Retinal pigment epithelial cell (primary cell): ENCODE measurements at places on chromosomes 6 and 20.
A peak's percentile ranks its signal among the peaks of the same experiment; 100 is the strongest.

DNA sequence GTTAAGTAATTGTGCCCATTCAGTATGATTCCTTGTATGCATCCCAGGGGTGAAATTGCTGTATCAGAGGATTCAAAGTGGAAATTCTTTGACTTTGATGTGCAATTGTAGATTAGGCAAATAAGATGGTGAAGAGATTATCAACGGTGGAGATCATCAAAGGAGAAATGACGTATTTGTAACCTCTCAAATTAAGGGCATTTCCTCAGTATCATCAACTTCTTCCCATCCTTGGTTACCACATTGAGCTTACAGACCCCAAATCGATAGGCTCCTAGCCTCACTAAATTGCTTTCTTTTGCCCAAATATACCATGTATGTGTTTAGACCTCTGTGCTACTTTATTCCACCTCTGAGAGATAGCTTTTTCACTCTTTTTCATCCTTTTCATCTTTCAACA is 213.1 kb upstream of the ZFP64 start:
- no peak for DNase-seq

- no peak for DNase-seq
Measured at GRCh38 chr6:50091641-50092040, 41.9 kb upstream of the DEFB112 start.

GRCh38 chr6:42066156-42066675 is 15.9 kb downstream of the TAF8 start:
- no peak for DNase-seq

DNA sequence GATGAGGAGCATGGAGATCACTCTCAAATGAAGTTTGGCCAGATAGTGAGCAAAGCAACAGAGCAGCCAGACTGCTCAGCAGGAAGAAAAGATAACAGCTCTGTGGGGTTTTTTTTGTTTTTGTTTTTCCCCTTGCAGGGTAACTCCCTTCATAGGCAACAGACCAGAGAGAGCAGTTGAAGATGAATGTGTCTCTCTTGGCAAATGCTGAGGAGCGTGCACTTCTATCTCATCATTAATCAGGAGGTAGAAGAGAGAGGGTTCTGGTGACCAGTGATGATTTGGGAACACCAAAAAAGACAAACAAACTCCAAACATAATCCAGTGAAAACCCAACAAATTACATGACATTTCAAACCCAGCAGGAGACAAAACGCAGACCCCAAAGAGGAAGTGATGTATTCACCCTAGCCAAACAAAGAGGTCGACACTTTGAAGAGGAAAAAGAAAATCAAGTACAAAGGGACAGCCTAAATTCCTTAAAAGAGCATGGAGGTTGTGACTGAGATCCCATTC is 66.2 kb upstream of the RREB1 start:
- DNase-seq = no peak

DNA sequence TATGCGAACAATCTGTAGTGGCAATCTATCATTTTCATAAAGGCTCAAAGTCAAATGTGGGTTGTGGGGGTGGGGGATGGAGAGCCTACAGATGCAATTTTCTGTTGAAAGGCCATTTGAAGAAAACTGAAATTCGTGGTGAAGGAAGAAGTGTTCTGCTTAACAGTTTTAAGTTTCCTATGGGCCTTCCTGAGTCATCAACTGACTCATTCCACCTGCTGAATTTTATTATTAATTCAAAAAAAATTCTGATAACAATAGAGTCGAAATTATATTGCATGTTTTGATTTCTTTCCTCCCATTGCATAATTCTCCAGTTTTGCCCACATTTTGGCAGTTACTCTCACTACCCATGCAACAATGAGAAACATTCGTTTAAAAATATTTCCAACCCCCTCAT is 622.3 kb upstream of the ARID1B start:
- DNase-seq = peak; percentile 2

- no peak for DNase-seq
Measured at GRCh38 chr6:33294086-33294823, 4.5 kb downstream of the RGL2 start.

DNA sequence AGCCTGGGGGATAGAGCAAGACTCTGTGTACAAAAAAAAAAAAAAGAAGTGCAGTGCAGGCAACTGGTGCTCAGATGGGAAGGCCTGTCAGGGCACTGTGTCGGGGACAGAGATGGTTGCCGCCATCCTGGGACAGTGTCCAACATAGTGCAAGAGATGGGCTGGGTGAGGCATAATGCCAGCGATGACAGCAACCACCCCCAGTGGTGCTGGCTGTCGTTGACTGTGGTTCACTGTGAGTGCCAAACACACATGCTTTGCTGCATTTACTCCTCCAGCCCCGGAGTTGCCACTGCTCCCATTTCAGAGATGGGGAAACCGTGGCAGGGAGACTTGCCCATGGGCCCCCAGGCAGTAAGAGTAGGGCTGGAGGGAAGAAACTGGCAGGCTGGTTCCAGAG is 5.2 kb upstream of the C20orf203 start:
- no peak for DNase-seq

DNA sequence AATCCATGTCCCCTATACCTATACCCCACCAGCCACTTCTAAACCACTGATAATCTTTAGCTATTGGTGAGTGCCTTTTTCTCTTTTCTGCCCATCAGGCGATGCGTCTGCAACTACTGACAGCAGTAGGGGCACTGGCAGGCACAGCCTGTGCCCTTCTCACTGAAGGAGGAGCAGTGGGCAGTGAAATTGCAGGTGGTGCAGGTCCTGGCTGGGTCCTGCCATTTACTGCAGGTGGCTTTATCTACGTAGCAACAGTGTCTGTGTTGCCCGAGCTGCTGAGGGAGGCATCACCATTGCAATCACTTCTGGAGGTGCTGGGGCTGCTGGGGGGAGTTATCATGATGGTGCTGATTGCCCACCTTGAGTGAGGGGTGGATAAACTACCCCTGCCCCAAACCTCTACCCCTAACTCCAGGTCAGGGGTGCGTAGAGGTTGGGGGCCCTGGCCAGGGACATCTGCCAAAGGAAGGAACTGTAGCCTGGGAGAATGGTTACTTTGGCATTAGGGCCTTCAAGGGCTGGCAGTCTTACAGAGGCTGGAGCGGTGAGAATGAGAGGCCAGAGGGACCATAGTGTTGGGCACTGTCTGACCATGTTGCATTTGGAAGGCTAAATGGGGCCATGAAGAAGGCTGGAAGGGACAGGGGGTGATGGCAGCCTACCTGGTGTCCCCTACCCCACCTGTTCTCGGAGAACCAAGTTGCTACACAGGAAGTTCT is 851 bp upstream of the HSD17B8 start:
- DNase-seq = no peak

DNA sequence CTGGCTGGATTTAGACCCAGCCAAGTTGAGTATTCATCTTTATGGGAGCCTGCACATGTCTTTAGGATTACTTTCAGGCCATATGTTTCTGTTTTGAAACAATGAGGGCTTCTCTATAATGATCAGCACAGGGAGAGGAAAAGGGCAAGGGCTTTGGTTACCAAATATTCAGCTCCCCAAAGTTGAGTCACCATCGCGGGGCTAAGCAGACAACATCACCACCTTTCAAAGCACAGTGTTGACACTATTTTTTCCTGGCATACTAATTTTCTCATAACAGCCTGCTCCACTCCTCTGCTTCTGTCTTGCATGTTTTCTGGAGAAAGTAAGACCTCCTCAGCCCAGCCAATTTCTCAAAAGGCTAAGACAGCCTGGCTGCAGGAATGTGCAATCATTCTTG is 4.9 kb downstream of the SCML4 start:
- DNase-seq = no peak

GRCh38 chr6:105745464-105746129 is 340.5 kb upstream of the PRDM1 start:
- no peak for DNase-seq

DNA sequence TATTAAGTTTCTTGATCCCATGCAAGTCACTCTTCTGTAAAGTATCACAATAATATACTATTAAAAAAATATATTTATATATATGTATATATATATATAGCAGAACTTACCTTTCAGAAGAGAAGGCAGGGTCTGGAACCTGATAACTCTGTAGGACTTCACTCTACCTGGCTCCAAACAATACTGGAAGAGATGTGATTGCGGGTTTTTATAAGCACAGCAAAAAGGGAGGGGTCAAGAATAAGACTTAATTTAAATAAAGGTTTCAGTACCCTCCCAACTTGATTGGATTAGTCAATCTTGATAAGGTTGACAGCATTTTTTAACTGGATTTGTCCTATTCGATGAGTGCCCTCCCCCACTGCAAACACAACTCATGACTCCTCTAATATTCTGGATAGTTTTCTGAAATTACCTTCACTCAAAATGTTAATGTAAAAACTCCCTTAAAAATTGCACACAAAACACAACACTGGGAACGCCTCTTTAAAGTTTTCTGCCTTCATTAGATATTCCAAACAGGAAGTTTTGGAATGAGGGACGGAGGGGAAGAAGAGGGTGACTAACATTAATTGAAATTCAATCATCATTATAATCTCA is 4.0 kb upstream of the ZNF217 start:
- no peak for DNase-seq

GRCh38 chr20:52959125-52959524 is 13.0 kb upstream of the TSHZ2 start:
- DNase-seq = no peak

GRCh38 chr6:36053878-36054277 is 26.3 kb downstream of the MAPK14 start:
- DNase-seq = no peak

GRCh38 chr6:107546691-107547450 is 57.0 kb downstream of the SOBP start:
- no peak for DNase-seq

DNA sequence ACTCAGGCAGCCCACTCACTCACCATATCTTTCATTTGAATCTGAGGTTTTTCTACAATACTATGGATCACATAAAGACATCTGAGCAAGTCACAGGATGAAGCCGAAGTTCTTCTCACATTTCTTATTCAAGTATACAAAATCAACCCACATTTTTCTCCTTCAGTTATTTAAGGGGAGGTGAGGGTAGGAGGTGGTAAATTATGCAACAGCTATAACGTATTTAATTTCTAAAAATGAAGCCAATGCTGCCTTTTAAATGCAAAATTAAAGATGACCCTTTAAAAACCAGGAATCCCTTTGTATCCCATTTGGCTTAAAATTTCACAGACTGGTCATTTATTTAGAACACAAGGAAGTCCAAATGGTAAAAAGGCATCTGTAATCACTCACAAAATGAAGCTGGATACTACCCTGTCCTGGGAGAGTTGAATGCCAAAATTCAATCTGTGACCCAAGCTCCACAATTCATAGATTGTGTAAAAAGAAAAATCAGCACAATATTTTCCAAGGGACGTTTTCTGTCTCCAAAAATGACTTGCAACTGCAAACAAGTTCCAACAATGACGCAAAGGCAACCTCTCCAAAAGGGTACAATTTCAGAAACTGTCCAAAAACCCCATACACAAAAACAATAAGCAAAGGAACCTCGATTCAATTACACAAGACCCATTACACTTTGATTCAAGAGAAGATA is 48.8 kb downstream of the EPB41L2 start:
- no peak for DNase-seq

- DNase-seq = no peak
Measured at GRCh38 chr6:105186576-105186975, 6.8 kb upstream of the POPDC3 start.

- DNase-seq = peak; percentile 96
Measured at GRCh38 chr6:138541823-138542481, 42.7 kb upstream of the NHSL1 start.

- no peak for DNase-seq
Measured at GRCh38 chr6:28940294-28940857, 16.6 kb upstream of the TRIM27 start.

- no peak for DNase-seq
Measured at GRCh38 chr6:109799129-109799528, 108.0 kb downstream of the FIG4 start.

- no peak for DNase-seq
Measured at GRCh38 chr6:151721146-151721545, 86.3 kb upstream of the ESR1 start.

DNA sequence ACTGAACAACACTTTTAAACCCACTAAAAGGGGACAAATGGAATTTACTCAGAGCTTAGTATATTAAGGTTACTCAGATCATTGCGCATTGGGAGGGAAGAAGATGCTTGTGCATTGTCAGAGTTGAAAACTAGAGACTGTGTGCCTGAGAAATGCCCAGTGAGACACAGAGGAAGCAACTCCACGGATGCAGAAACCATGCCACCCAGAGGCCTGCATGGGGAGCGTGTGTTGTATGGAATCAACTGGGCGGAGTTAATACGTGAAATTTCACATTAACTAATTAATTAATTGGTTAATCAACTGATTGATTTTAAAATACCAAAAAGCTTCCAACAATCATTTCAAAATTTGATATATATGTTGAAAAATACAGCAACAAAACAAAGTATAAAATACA is 391.6 kb downstream of the PLCB1 start:
- DNase-seq = no peak

GRCh38 chr20:23456409-23456808 is 3.7 kb upstream of the CST11 start:
- no peak for DNase-seq

DNA sequence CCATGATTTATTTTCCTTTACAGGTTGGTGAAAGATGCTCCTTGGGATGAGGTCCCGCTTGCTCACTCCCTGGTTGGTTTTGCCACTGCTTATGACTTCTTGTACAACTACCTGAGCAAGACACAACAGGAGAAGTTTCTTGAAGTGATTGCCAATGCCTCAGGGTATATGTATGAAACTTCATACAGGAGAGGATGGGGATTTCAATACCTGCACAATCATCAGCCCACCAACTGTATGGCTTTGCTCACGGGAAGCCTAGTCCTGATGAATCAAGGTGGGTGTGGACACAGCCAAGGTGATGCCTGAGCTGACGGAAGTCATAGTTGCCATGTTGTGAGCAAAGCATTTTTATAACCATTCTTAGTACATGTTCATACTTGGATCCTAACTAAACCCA is 34.6 kb upstream of the CALHM6 start:
- no peak for DNase-seq

DNA sequence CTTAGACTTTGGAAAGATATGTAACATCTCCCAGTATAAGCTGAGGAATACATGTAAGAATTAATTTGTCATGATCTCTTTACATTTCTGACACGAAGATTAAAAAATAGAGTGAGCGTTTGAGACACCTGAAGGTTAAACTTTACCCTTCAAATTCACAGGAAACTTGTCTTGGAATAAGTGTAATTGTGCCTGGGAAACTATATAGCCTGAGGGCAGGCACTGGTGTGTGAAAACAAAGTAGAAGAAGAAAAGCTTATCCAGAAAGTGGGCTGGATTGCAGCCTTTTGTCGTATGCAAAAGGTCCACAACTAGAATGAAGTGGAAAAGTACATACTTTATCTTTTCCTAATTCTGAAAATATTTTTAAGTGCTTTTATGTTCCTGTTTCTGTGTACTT is 275.7 kb upstream of the TCF21 start:
- DNase-seq = no peak

- no peak for DNase-seq
Measured at GRCh38 chr6:150492507-150492906, 107.2 kb upstream of the PLEKHG1 start.

GRCh38 chr20:52481443-52481842 is 289.9 kb upstream of the ZFP64 start:
- no peak for DNase-seq

- no peak for DNase-seq
Measured at GRCh38 chr6:44219053-44219814, 2.5 kb downstream of the MYMX start.

- DNase-seq = peak; percentile 91
Measured at GRCh38 chr20:6533351-6533750, 234.1 kb upstream of the BMP2 start.

- no peak for DNase-seq
Measured at GRCh38 chr6:111739257-111739696, 133.6 kb upstream of the TRAF3IP2 start.
